ENCODE measurements at places on chromosomes 7 and 10. TPM values are rescaled to one million over a fixed set of nuclear protein-coding genes. Genes with fewer than 3 reads are reported as not detected.

AKR1C4 gene
- total RNA-seq, result not detected

CCDC136 gene
- 2.7 TPM for total RNA-seq

CHAT gene
- not detected for total RNA-seq

GCK gene
- not detected for total RNA-seq

PDAP1 gene
- 144 TPM for total RNA-seq

VWC2 gene
- not detected for total RNA-seq

Measured in Caki2 (cell line).